Natural killer cell treated with Interleukin-12 subunit alpha and Interleukin-12 subunit beta and Interleukin-15 and Interleukin-18, amount 100 ng/mL, for 72 hours (primary cell): ENCODE measurements at places on chromosomes 7 and 10. TPM values are rescaled to one million over a fixed set of nuclear protein-coding genes. Genes with fewer than 3 reads are reported as not detected.
A peak's percentile ranks its signal among the peaks of the same experiment; 100 is the strongest.

- no peak for DNase-seq
- H3K27ac ChIP-seq: no peak overlapping the region
- peaks cover 10% of the 10 kb centered on the region for H3K4me1 ChIP-seq
Observed at GRCh38 chr7:35716038-35716803, 21.3 kb upstream of the HERPUD2 start.

DNA sequence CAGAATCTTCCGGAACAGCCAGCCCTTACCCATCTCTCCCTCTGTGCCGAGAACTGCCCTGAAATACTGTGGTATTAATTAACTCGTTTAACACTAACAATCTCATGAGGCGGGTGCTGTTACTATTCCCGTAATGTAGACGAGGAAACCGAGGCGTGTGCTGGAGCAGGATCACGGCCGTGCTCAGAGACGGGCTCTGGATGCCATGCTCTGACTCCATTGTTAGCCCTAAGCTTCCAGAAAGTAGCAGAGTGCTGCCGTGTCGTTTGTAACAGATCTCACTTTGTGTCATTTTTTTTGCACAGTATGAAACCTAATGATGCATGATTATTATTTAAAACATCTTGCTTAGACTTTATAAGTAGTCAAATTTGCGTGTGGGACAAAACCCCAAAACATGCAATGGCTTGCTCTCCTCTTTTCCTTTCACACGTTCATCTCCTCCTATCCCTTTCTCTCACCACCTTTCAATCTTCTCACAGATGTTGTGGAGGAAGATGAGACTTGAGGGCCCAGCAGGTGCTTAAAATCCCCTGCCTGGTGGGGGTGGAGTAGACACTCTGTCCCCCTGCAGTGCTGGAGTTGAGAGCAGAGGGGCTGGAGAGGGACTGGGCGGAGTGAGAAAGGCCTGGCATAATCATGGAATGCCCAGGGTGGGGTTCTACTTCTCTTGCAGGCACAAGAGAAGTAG lies 482 bp upstream of the ACTR3C start:
- peaks cover 41% of the 10 kb centered on the region for H3K4me1 ChIP-seq
- H3K4me3 ChIP-seq: peak overlapping the region; percentile 97
- no peak for DNase-seq

DNA sequence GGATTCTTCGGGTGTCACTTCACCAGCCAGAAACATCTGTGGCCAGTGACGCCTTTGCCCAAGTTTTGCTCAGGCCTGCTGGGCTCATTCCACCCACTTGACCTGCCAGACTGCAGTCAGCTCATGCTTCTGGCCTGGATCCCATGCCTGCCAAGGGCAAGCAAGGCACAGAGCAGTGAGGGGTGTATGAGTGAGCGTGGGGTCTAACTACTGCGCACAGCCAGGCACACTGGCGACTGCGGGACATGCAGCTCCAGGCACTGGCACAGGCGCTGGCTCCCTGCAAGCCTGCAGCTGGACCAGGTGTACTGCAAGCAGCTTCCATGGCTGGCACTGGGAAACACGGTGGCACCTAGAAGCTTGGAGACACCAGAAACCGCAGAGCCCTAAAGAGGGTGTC lies 80.1 kb downstream of the MTERF1 start:
- no peaks in the 10 kb centered on the region for H3K27me3 ChIP-seq
- H3K4me1 ChIP-seq: no peaks in the 10 kb centered on the region
- no peak overlapping the region for H3K4me3 ChIP-seq
- no peak overlapping the region for H3K27ac ChIP-seq
- no peak for DNase-seq

- DNase-seq: no peak
- no peaks in the 10 kb centered on the region for H3K27me3 ChIP-seq
- H3K27ac ChIP-seq: peak overlapping the region; percentile 79
- H3K4me3 ChIP-seq: peak overlapping the region; percentile 70
- peaks cover 58% of the 10 kb centered on the region for H3K4me1 ChIP-seq
Observed at GRCh38 chr10:62001898-62002297, 100.4 kb downstream of the ARID5B start.

DNA sequence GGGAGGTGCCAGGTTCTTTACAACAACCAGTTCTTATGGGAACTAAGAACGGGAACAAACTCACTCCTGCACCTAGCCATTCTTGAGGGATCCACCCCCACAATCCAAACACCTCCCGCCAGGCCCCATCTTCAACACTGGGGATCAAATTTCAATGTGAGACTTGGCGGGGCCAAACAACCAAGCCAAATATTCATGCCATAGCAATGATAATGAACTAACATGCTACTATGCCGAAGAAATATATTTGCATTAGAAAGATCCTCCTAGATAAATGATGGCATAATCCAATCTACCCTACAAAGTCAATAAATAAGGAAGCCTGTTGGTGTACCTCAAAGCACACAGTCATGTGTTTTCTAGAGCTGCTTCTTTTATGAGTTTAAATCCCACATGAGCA lies 57.6 kb downstream of the CCDC71L start:
- DNase-seq: no peak
- no peak overlapping the region for H3K27ac ChIP-seq
- H3K36me3 ChIP-seq: no peaks in the 10 kb centered on the region

- H3K4me1 ChIP-seq: no peaks in the 10 kb centered on the region
- H3K36me3 ChIP-seq: no peaks in the 10 kb centered on the region
- DNase-seq: no peak
- H3K27ac ChIP-seq: no peak overlapping the region
Observed at GRCh38 chr7:136655414-136655813, 213.0 kb upstream of the CHRM2 start.

- no peak overlapping the region for H3K4me3 ChIP-seq
- H3K4me1 ChIP-seq: no peaks in the 10 kb centered on the region
- no peak for DNase-seq
- H3K27ac ChIP-seq: no peak overlapping the region
Observed at GRCh38 chr7:52877240-52877639, 158.2 kb upstream of the POM121L12 start.

- H3K36me3 ChIP-seq: no peaks in the 10 kb centered on the region
- no peak overlapping the region for H3K4me3 ChIP-seq
- peaks cover 10% of the 10 kb centered on the region for H3K27me3 ChIP-seq
Observed at GRCh38 chr10:76839276-76839675, 798.3 kb downstream of the KCNMA1 start.

DNA sequence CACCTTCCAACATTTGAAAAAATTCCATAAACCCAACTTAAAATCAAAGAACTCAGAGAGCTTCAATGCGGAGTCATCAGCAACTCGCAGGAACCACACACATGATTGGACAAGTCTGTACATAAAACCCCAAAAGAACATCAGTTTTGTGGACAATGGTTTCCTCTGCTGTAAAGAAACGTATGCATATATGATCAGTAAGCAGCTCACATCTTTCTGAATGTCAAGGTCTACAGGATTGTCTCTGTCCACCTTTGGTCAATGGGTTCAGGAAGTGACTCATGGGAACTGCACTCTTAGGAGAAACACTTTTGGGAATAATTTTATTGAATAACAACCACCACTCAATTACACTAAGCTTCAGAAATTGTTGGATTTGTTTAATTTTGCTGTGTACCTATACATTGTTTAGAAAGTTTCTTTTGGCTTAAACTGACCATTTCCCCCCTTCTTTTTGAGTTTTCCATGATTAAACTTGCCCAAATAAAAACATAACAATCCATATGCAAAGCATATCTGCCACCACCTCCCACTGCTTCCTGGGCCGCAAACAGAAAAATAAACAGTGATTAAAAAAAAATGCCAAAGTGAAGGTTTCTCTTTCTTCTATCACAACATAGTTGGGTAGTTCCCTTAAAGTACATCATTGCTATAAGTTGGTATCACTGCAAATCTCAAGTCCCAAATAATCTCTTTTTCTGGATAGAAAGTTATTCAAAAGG lies 27.3 kb upstream of the AFAP1L2 start:
- DNase-seq: no peak
- no peak overlapping the region for H3K4me3 ChIP-seq
- H3K4me1 ChIP-seq: no peaks in the 10 kb centered on the region
- no peaks in the 10 kb centered on the region for H3K27me3 ChIP-seq
- no peak overlapping the region for H3K27ac ChIP-seq
- no peaks in the 10 kb centered on the region for H3K36me3 ChIP-seq

DNA sequence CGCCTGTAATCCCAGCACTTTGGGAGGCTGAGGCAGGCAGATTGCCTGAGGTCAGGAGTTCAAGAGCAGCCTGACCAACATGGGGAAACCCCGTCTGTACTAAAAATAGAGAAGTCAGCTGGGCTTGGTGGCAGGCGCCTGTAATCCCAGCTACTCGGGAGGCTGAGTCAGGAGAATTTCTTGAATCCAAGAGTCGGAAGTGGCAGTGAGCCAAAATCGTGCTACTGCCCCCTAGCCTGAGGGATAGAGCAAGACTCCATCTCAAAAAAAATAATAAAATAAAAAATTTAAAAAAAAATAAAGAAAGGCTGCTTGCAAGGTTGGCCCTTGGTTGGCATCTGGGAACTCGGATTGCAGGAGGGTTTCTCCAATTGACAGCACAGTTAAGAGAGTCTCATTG lies 221.6 kb downstream of the DGKI start:
- no peaks in the 10 kb centered on the region for H3K36me3 ChIP-seq
- no peak overlapping the region for H3K4me3 ChIP-seq
- DNase-seq: no peak
- no peaks in the 10 kb centered on the region for H3K4me1 ChIP-seq
- H3K27ac ChIP-seq: no peak overlapping the region

DNA sequence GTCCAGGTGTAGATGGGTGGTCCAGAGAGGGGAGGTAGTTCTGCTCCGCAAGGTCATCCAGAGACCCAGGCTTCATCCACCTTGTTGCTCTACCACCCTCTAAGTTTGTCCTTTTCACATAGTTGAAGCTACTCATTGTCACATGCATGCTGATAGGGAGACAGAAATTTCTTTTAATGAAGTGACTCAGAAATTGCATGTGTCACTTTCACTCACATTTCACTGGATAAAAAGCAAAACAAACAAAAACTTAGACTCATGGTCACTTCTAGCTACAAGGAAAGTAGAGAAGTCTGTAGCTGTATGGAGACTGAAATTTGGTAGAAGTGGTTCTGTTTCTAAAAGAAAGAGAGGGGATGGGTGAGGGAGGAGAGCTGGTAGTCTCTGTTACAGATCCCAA lies 161.9 kb downstream of the SORCS3 start:
- H3K36me3 ChIP-seq: no peaks in the 10 kb centered on the region
- H3K27me3 ChIP-seq: peaks cover 23% of the 10 kb centered on the region
- H3K4me1 ChIP-seq: no peaks in the 10 kb centered on the region
- no peak for DNase-seq
- H3K4me3 ChIP-seq: no peak overlapping the region

- peaks cover 3% of the 10 kb centered on the region for H3K4me1 ChIP-seq
- H3K4me3 ChIP-seq: no peak overlapping the region
- no peak overlapping the region for H3K27ac ChIP-seq
Observed at GRCh38 chr7:128304212-128304611, 39.5 kb downstream of the RBM28 start.

- H3K27me3 ChIP-seq: no peaks in the 10 kb centered on the region
- H3K4me3 ChIP-seq: no peak overlapping the region
- H3K27ac ChIP-seq: no peak overlapping the region
- H3K4me1 ChIP-seq: no peaks in the 10 kb centered on the region
- DNase-seq: peak; percentile 20
- H3K36me3 ChIP-seq: no peaks in the 10 kb centered on the region
Observed at GRCh38 chr10:128466831-128467371, 340.7 kb upstream of the MKI67 start.

GRCh38 chr10:23512355-23513058 lies 73.6 kb downstream of the OTUD1 start:
- H3K4me3 ChIP-seq: no peak overlapping the region
- no peak for DNase-seq
- no peak overlapping the region for H3K27ac ChIP-seq
- H3K36me3 ChIP-seq: no peaks in the 10 kb centered on the region

GRCh38 chr10:124069341-124070264 lies 23.8 kb downstream of the CHST15 start:
- peaks cover 24% of the 10 kb centered on the region for H3K27me3 ChIP-seq
- no peaks in the 10 kb centered on the region for H3K36me3 ChIP-seq
- no peak overlapping the region for H3K4me3 ChIP-seq
- peaks cover 6% of the 10 kb centered on the region for H3K4me1 ChIP-seq

- no peaks in the 10 kb centered on the region for H3K4me1 ChIP-seq
- H3K4me3 ChIP-seq: no peak overlapping the region
- no peak overlapping the region for H3K27ac ChIP-seq
- H3K36me3 ChIP-seq: no peaks in the 10 kb centered on the region
Observed at GRCh38 chr7:132095111-132095765, 481.0 kb downstream of the PLXNA4 start.

ZPBP gene
- total RNA-seq: not detected

GRID1 gene
- total RNA-seq: not detected

WNT8B gene
- not detected for total RNA-seq

ANXA11 gene
- total RNA-seq: 166 TPM
